ENCODE measurements at places on chromosomes 3 and 15.
A peak's percentile ranks its signal among the peaks of the same experiment; 100 is the strongest.

DNA sequence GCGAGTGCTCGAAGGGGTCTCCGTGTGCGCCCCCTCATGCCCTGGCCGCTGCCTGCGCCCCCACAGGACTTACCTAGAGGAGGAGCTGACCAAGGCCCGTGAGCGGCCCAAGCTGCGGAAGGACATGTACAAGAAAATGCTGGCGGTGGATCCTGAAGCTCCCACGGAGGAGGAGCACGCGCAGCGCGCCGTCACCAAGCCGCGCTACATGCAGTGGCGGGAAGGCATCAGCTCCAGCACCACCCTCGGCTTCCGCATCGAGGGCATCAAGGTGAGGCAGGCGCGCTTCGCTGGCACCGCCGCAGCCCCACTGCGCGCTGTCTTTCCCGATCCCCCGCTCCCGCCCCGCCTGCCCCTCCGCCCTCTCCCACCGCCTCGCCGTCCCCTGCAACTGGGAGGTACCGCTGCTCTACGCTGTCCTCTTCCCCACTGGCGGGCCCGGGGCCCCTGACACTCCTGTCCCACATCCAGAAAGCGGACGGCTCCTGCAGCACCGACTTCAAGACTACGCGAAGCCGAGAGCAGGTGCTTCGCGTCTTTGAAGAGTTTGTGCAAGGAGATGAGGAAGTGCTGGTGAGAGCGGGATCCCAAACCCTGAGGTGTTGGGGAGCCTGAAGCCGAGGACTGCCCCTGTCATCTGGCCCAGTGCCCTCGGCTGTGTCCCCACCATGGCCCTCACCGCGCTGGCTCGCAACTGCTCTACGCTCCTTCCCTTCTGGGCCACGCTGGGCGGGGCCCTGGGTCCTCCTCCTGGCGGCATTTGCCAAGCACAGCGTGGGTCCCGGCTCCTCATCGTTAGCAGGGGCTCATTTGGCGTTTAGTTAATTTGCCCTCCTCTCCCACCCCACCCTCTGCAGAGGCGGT, 8.5 kb downstream of the ITPKA start:
- no peak for DNase-seq

- DNase-seq, result no peak
Observed at GRCh38 chr3:12484983-12485327, 675 bp downstream of the TSEN2 start.

DNA sequence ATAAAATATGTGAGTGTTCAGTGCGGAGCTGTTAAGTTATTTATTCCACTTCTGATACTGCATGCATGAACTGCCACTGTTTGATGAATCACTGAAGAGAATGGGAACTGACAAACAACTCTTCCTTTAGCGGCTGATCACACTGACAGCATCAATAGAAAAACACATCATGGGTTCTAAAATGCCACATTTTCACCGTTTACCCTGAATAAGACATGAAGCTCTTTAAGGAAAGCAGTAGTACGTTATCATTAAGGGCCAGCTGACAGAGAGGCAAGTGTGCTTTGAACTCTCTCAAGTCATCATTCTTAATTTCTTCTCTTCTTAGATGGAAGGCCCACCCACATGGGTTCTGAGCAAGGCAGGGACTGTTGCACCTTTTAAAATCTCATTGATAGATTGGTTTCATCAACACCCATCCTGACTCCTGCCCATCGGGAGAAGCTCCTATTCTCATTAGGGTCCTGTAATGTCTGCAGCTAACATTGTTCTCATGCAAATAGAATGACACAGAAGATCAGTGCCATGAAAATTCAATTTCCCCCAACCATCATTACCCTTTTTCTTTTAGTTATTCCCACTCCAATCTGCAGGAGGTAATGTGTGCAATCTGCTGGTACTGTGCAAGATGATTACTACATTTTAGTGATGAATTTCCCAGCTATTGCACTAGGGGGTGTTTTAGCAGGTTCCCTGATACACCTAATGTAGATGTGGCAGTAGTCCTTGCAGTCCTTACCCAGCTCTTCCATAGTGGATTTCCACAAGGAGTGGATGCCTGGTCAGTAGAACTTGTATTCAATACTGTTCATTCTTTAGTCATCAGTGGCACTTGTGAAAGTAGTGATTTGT, 119.1 kb downstream of the ROBO2 start:
- DNase-seq, result no peak

- no peak for DNase-seq
Observed at GRCh38 chr15:90004252-90004651, 3.1 kb downstream of the ZNF710 start.

- DNase-seq, result no peak
Observed at GRCh38 chr15:51333571-51333970, 4.8 kb downstream of the CYP19A1 start.

GRCh38 chr3:46062679-46063078, 35.4 kb upstream of the XCR1 start:
- no peak for DNase-seq

GRCh38 chr3:121994551-121994950, 27.5 kb downstream of the ILDR1 start:
- DNase-seq, result no peak

GRCh38 chr15:82530606-82531379, 9.5 kb downstream of the RPS17 start:
- DNase-seq, result peak; percentile 44

DNA sequence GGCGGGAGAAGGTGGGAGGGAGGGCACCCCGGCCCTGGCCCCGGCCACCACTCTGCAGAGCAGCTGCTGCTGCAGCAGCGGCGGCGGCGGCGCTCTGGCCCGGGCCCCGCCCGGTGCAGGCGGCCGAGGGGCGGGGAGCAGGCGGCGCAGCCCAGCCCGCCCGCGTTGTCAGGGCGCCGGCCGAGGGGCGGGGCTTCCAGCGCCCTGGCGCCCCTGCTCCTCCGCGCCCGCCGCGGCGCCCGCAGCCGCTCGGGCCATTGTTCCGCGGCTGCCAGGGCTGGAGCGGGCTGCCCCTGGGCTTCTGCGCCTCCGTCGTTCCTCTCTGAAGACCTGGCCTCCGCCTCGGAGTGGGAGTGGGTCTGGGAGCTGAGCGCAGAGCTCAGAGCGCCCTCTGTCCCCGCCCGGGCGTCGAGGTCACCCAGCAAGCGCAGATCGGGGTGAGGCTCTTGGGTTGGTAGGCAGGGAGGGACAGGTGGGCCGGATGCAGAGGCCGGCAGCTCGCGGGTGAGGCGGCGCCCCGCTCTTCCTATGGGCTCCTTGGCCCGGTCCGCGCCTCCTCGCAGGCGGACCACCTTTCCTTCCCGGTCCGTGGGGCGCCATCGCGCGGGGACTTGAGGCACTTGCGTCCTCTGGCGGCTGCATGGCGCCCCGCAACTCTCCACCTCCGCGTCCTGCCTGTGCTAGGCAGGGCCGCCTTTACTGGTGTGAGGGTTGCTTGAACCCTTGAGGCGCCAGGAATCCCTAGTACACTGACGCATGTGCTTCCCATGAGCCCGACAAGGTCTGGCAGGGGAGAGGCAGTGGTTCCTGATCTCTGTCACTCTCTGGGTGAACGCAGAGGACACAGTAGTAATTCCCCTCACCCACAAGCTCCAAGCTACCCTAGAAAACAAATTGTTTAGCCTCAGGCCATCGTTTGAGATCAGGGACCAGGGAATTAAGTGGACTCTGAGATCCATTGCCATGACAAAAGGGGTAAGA, at the start of gene LPCAT4:
Gene LPCAT4 (minus strand): TSS at position 96 of the 981 bp plus-strand sequence. CDS start 96 bp downstream, outside the sequence.
- DNase-seq, result peak; percentile 81

DNA sequence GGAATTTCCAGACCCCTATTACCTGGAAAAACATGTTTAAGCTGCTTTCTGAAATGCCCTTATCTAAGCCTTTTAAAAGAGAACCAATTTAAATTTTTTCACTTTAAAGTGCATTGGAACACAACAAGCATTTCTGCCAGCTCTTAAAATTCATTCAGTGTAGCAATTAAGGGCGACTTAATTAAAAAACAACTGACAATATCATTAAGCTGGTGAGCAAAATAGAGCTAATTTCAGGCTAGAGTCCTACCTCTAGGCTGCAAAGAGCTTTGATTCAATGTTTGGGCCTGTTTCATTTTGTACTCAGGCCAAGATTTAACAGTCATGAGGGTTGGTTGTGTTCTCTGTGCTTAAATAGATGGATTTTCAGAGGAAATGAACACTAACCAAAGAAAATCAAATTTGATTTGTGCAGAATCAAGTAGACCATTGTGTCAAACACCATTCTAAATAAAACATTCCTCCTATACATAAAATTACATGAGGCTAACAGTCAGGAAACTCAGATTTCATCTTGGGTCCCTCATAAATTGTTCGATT, 114.6 kb downstream of the TMEM108 start:
- no peak for DNase-seq

DNA sequence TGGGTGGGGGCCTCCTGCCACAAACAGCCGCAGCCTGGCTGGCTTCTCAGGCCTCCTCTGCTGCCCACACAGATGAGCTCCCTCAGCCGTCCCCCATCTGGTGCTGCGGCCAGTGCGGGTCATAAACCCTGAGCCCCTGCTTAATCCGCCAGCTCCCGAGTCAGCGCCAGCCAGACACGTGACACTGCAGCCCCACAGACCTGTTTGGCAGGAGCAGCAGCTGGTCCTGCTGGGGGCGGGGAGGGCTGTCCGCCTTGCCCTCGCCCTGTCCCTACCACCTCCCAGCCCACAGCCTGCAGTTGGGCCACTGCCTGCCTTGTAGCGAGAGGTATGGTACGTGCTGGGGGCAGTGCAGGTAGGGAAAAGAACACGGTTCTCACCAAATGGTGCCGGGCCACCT, 86.2 kb downstream of the IQSEC1 start:
- no peak for DNase-seq

- no peak for DNase-seq
Observed at GRCh38 chr3:170180079-170180907, 1.2 kb downstream of the PHC3 start.

- DNase-seq, result no peak
Observed at GRCh38 chr3:140791368-140791767, 113.5 kb downstream of the TRIM42 start.

GRCh38 chr15:39701988-39702387, 80.7 kb downstream of the FSIP1 start:
- no peak for DNase-seq

DNA sequence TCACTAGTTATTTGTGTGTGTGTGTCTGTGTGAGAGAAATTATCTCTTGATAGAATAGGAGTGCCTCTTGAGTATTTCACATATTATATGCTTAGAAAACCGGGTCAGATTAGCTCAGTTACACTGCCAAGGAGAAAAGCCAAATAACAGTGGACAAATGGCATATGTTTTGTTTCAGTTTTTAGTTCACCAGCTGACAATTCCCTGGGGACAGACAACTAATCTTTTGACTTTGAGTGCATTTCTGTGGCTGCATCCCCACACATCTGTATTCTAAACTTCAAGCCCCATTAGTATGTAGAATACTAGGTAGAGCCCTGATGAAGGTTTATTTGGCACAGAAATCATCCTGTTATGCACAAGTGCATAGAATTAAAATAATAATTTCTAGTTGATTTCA, 227.7 kb upstream of the CNTN3 start:
- DNase-seq, result no peak

DNA sequence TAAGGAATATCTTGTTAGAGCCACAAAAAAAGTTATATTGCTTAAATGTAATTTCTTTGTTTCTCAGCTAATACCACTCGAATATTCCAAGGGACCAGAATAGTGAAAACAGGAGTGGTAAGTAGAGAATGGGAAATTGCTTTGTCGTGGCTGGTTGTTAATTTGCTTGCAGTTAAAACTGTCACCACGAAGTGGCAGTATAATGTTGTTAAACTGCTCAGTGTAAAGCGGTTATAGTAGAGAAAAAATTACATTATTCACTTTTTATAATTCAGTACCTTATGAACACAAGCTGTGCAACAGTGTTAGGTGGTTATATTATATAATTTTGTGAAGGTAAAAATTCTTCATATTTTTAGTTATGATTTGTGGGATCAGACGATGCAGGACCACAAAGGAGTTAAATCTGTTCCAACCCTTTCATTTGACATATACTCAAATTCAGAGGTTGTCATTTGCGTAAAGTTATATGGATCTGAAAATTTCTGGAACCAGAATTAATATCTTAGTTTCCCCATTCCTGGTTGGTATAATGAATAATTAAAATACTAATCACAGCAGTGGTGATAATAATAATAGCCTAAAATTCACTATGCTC, 171.8 kb downstream of the FEZF2 start:
- DNase-seq, result no peak

GRCh38 chr3:5428607-5429516, 241.4 kb downstream of the EDEM1 start:
- DNase-seq, result no peak

DNA sequence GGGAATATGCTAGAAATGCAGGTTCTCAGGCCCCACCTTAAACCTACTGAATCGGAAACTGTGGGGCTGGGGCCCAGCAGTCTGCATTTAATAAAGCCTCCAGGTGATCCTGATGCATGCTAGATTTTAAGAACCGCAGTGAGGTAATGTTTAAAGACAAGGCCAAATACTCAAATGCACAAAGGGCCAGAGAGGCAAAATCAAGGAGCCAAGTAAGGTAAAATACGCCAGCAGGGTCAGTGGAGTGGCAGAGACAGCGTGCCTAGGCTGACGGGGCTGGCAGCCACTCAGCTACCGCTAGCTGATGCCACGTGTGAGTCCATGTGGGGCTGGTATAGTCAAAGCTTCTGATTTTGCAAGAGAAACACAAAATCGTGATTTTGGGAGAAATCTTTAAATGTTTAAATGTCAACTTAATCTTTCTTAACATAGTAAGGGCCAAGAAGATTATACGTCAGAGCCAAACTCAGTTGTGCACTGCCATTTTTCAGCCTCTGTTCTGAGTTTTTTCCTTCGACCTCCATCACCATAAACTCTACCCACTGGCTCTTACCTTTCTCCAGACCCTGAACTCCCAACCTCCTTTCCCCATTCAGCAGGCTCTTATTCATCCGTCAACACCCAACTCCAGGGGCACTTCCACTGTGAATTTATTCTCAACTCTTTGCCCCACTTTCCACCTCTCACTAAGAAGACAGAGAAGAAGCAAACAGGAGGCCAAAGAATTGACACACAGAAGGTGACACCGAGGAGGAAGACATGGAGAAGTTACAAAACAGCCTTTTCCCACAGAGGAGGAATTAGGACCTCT, 136.6 kb upstream of the RAD18 start:
- no peak for DNase-seq

- DNase-seq, result no peak
Observed at GRCh38 chr3:126158016-126158911, 22.1 kb downstream of the ALDH1L1 start.

DNA sequence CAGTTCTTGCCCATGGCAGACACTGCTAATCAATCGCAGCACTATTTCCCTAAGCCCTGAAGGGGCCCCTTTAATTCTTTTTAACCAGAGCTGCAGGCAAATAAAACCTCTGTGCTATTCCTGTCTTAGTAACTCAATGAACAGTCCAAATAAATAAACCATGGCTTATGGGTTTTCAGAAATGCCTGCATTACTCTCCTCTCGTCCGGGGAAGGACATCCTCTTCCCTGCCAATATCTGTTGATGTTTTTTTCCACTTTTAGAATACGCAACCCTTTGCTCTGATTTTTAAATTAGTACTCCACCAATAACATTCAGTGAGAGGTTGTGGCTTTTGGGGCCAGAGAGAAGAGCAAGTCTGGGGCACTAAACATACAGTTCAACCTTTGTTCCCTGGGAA, 35.2 kb upstream of the PRICKLE2 start:
- DNase-seq, result no peak

All from stimulated activated CD8-positive, alpha-beta memory T cell treated with anti-CD3 and anti-CD28 coated beads, Interleukin-7, amount 100 ng/mL, for 1 hour (primary cell).